ENCODE measurements at places on chromosomes 7 and 10. TPM values are rescaled to one million over a fixed set of nuclear protein-coding genes. Genes with fewer than 3 reads are reported as not detected.

ZNF467 gene
- 0.21 TPM for total RNA-seq

LIPN gene
- total RNA-seq: not detected

CLDN3 gene
- total RNA-seq: not detected

PLAU gene
- 0.57 TPM for total RNA-seq

LRRN3 gene
- total RNA-seq: 56.5 TPM

CDK1 gene
- total RNA-seq: 101 TPM

TUBAL3 gene
- total RNA-seq: 0.14 TPM

FAM171A1 gene
- 1.7 TPM for total RNA-seq

AGR2 gene
- total RNA-seq: not detected

GET4 gene
- 41.0 TPM for total RNA-seq

ASB10 gene
- not detected for total RNA-seq

ACSL5 gene
- 42.8 TPM for total RNA-seq

SCRN1 gene
- 0.84 TPM for total RNA-seq

FAM20C gene
- total RNA-seq: 0.88 TPM

KLF14 gene
- total RNA-seq: not detected

CALHM1 gene
- not detected for total RNA-seq

STAMBPL1 gene
- total RNA-seq: 43.5 TPM

ADK gene
- total RNA-seq: 58.3 TPM

SEMA4G gene
- total RNA-seq: 1.4 TPM

XRCC2 gene
- total RNA-seq: 28.5 TPM

CCNJ gene
- 9.4 TPM for total RNA-seq

UMAD1 gene
- total RNA-seq: 11.8 TPM

NCF1 gene
- not detected for total RNA-seq

KIAA1549 gene
- total RNA-seq: 0.77 TPM

HOXA10 gene
- not detected for total RNA-seq

EPHB6 gene
- total RNA-seq: 7.3 TPM

AASS gene
- total RNA-seq: 0.47 TPM

ZNF485 gene
- total RNA-seq: 7.1 TPM

C10orf62 gene
- total RNA-seq: not detected

LRRC4 gene
- total RNA-seq: 2.2 TPM

RASA4B gene
- total RNA-seq: 28.6 TPM

LRRC17 gene
- total RNA-seq: not detected

TMEM236 gene
- 0.05 TPM for total RNA-seq

GOLGA7B gene
- total RNA-seq: 0.33 TPM

UTF1 gene
- total RNA-seq: 0.19 TPM

AOAH gene
- 17.8 TPM for total RNA-seq

GDF10 gene
- 0.49 TPM for total RNA-seq

OR2A1 gene
- total RNA-seq: not detected

ADRA2A gene
- not detected for total RNA-seq

BTBD16 gene
- total RNA-seq: not detected

SERPINE1 gene
- 0.45 TPM for total RNA-seq

TCF7L2 gene
- 0.21 TPM for total RNA-seq

CRYGN gene
- total RNA-seq: not detected

CH25H gene
- total RNA-seq: not detected

KIF11 gene
- 39.9 TPM for total RNA-seq

CRTAC1 gene
- not detected for total RNA-seq

SLC16A9 gene
- total RNA-seq: 4.4 TPM

NAT16 gene
- not detected for total RNA-seq

OPALIN gene
- total RNA-seq: not detected

SNX10 gene
- 42.1 TPM for total RNA-seq

CC2D2B gene
- total RNA-seq: not detected

AUTS2 gene
- total RNA-seq: 2.1 TPM

CLCN1 gene
- total RNA-seq: not detected

Measured in activated CD4-positive, alpha-beta T cell treated with anti-CD3 and anti-CD28 coated beads, Interleukin-2, amount 10 ng/mL, durations not matched to agents 24 days and 14 days (primary cell).